ENCODE measurements at places on chromosomes 6 and 20. TPM values are rescaled to one million over a fixed set of nuclear protein-coding genes. Genes with fewer than 3 reads are reported as not detected.

- DNase-seq = no peak
Measured at GRCh38 chr6:30712441-30712945, 4.6 kb downstream of the MDC1 start.

GRCh38 chr20:59620860-59621505 is 16.6 kb downstream of the PHACTR3 start:
- DNase-seq = no peak

- no peak for DNase-seq
Measured at GRCh38 chr20:58868795-58869194, 16.3 kb downstream of the GNAS start.

GRCh38 chr6:34523441-34524206 is 32.5 kb downstream of the SPDEF start:
- no peak for DNase-seq

DNA sequence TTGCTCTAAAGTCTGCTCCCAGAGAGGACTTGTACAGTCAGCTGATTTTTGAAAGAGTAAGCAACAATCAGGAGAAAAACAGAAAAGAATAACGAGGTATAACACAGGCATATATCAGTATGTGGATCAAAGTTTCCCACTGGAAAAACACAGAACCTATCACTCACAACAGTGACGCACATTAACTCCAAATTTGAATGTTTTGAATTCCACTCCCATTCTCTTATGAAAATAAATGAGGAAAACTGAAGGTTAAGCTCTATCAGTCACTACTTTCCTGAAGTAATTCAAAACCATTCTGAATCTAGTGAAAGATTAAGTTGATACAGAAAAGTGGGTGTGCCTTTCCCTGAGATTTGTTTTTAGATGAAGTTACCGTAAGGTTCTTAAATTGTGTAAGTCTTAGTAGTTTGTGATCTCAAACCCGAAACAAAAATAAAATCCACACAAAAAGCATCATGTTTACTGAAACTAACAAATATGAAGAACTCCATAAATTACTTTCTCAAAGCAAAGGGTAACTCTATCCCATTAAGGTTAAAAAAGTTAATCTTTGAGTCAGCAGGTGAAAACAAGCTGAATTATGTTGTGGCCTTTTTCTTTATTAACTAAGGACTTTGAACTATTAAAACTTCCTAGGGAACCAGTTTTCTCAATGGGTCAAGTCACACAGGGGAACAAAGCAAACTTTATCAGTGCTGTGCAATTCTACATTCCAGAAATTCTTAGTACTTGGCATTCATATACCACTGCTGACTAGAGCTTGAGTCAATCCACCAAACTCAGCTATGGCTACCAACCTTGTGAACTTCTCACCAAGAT is 115.7 kb downstream of the OGFRL1 start:
- peak; percentile 94 for DNase-seq

DNA sequence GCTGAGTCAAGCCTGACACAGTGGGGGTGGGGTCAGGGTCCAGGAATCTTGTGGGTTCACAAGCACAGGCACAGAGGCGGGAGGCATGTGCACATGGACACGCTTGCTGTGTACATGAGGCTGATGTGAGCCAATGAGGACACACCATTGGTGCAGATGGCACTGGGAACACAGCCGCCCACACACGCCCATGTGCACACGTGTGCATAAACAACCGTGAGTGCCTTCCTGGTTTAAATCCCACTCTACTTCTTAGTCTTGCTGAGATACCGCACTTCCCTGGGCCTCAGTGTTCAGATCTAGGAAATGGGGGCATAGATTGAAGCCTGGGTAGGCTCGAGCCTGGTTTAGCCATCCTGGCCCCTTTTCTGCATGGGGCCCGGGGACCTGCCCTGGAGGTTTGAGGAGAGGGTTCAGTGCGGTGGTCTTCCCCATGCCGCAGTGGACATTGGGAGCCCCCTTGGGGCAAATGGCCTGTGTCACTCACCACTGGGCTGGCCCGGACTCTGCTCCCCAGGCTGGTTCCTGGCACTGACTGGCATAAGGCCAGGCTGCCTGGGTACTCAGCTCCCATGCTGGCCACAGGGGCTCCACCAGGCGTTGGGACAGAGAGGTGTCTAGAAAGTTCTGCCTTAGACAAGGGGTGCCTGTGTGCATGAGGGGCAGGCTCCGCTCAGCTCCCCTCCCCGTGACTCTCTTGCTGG is 60.2 kb downstream of the CEBPB start:
- no peak for DNase-seq

GRCh38 chr20:19711126-19711525 is 46.9 kb upstream of the RIN2 start:
- no peak for DNase-seq

- no peak for DNase-seq
Measured at GRCh38 chr20:36052117-36052513, 83.7 kb downstream of the CNBD2 start.

DNA sequence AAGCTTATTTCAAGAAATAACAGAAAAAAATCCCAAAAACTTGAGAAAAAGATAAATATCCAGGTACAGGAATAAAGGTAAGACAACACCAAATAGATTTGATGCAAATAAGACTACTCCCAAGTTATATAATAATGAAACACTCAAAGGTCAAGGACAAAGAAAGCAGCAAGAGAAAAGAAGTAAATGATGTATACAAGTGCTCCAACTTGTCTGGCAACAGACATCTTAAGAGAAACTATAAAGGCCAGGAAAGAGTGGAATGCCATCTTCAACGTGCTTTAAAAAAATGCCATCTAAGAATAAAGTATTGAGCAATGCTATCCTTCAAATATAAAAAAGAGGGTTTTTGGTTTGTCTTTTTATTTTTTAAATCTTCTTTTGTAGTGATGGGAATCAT is 54.2 kb downstream of the REV3L start:
- no peak for DNase-seq

GRCh38 chr6:34341481-34341971 is 50.9 kb downstream of the NUDT3 start:
- peak; percentile 84 for DNase-seq

GRCh38 chr6:44682280-44682679 is 294.8 kb downstream of the CDC5L start:
- DNase-seq = no peak

- DNase-seq = no peak
Measured at GRCh38 chr6:107020239-107020638, 7.8 kb upstream of the MTRES1 start.

DNA sequence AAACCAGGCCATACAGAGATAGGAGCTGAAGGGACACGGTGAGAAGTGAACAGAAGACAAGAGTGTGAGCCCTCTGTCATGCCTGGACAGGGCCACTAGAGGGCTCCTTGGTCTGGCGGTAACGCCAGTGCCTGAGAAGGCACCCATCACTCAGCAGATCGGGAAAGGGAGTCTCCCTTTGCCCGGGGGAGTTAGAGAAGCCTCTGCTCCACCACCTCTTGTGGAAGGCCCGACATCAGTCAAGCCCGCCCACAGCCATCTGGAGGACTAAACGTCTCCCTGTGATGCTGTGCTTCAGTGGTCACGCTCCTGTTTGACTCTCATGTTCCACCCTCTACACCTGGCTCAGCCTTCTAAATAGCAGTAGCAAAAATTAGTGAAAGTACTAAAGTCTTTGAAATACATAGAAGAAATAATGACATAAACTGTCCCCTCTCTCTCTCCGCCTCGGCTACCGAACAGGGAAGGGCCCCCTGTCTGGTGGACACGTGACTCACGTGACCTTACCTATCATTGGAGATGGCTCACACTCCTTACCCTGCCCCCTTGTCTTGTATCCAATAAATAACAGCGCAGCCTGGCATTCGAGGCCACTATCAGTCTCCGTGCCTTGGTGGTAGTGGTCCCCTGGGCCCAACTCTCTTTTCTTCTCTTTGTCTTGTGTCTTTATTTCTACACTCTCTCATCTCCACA is 66.7 kb downstream of the RPP21 start:
- peak; percentile 41 for DNase-seq

DNA sequence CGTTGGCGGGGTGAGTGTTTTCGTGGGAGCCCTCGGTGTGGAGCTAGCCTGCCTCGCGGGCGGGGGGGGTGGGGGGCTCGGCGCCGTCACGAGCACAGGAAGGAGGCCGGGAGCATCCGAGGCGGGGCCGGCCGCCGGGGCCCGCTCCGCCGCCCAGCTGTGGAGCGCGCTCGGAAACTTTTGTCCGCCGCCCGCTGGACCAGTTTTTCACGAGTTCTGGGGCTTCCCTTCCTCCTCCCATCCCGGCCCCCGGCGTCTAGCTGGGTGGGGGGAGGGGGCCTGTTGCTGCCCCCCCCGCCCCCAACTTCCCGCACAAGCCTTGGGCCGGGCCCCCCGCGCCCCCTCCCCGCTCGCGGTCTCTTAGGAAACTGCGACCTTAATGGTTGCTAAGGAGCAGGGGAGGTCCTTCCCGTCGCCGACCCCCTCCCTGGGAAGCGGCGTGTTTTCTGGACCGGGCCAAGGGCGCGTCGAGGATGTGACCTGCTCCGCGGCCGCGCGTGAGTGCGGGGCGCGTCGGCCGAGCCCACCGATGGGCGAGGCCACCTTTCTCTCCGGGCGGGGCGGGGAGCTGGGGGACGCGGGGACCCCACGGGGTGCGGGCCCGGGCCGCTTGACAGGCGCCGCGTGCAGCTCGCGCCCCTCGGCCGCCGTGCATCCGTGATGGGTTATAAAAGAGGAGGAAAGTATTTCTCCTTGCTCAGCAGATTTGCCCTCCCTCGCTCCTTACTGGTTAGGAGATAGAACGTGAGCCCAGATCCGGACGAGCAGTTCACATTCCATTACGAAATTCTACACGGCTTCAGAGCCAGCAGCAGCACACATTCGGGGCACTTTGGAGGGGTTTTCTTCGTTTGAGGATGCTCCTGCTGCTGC is 1.4 kb downstream of the RREB1 start:
- DNase-seq = peak; percentile 51

- DNase-seq = no peak
Measured at GRCh38 chr6:6803180-6803977, 214.9 kb downstream of the LY86 start.

DNA sequence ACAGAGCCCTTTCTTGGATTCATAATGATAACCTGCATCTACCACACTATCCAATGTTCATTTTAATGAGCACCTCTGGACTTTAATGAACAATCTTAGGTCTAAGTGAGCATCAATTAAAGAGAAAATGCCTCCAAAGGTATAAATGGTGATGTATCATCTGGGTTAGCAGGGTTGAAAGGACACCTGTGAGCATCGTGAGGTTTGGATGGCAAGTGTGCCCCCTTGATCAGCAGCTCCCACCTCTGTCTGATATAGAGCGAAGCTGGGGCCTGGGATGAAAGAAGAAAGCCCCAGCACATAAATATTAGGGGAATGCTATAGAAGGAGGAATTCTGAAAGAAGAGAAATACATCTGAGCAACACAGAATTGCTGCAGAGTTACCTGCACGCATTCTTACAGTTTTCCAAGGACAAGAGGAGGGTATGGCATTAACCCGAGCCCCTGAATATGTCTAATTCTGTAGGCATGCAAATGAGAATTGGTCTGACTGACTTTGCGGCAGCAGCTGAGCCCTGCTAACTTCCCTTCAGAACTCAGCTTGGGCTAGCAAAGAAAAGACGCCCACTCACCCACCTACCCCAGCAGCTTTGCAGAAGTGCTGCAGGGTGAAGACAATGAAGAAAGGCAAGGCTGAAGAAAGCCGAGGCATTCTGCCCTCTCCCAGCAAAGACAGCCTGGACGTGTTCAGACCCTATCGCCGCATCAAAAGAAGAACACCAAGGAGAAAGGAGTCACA is 136.2 kb downstream of the GMPR start:
- no peak for DNase-seq

- no peak for DNase-seq
Measured at GRCh38 chr20:4192378-4193068, 177.2 kb upstream of the RNF24 start.

DNA sequence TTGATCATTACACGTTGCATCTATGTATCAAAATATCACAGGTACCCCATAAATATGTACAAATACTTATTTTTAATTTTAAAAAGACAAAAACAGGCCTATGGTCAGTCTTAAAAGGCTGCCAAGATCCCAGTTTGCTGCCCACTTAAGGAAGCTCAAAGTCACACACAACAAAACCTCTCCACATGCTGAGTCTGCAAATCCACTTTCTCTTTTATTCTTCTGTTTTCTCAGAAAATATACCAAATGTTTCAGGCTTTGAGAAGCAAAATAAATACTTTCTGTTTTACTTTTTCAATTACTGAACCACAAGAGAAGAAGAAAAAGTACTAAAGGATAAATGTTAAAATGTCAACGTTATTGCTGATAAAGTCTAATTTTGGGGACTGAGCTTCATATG is 107.8 kb upstream of the MANEA start:
- no peak for DNase-seq

DNA sequence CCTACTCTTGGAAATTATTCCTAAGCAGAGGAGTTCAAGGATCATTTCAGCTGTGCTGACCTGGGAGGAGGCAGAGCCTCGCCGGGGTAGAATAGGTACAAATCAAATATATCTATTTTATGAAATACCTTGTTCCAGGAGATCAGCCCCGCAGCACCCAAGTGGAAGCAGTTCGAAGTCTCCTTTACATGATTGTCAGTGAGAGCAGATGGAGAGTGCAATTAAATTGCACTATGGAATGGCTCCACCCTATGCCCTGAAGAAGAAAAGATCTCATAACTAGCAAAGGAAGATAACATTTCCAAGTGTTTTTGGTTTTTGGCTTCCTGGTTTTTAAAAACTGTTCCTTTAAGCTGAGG is 31.4 kb downstream of the DUSP22 start:
- DNase-seq = no peak

DNA sequence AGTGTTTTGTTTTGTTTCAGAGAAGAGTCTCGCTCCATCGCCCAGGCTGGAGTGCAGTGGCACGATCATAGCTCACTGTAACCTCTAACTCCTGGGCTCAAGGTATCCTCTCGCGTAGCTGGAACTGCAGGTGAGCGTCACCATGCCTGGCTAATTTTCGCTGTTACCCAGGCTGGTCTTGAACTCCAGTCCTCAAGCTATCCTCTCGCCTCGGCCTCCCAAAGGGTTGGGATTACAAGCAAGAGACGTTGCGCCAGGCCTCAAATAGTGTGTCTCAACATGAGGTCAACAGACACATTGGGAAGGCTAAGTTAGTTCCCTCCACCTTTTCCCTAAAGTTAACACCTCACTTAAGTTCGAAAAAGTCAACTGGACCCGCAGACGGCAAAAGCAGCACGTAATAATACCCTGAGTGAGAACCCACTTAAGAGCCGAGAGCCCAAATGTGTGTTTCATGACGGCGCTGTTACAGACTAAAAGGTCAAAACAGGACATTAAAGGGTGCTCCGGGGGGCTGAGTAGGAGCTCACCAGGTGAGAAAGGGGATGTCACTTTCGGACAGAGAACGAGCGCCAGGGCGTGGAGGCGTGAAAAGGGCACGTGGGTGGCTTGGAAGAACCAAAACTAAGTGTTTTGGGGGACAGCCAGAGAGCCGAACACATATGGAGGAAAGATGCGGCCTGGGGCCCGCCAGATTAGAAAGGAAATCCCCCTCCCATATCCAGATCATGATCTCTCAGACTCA is 499 bp downstream of the TTI1 start:
- no peak for DNase-seq

GRCh38 chr20:32528171-32528891 is 56.8 kb downstream of the NOL4L start:
- DNase-seq = no peak

GRCh38 chr20:11124849-11125505 is 451.2 kb upstream of the JAG1 start:
- peak; percentile 30 for DNase-seq

Gene APOM
- 0.97 TPM for total RNA-seq

Gene PDSS2
- 10.6 TPM for total RNA-seq

Gene ORC3
- 20.1 TPM for total RNA-seq

Gene FAM120B
- 28.2 TPM for total RNA-seq

Gene HRH3
- total RNA-seq = not detected

Gene TGM3
- total RNA-seq = not detected

Gene SRC
- 29.4 TPM for total RNA-seq

Gene OPRL1
- total RNA-seq = 1.9 TPM

Gene HDGFL1
- total RNA-seq = not detected

Gene LGSN
- not detected for total RNA-seq

Gene MATN4
- total RNA-seq = not detected

Measured in endothelial cell of umbilical vein (primary cell).